ENCODE measurements at places on chromosomes 16 and 17.

DNA sequence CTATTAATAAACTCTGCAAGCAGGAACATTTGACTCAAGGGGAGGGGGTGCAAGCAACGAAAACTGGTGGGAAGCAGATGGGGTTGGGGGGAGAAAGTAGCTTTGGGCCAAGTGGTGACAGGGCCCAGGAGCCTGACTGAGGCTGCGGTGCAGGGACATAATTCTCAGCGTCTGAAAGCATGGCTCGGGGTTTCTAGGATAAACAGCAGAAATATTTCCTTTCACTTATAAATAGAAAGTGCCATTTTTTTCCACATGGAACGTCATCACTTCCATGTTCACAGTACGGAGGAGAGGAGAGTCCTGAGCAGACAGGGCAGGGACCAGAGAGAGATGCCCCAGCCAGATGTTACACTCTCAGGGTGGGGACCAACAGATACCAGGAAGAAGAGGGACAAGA is 197.1 kb downstream of the ZFHX3 start:
- DNase-seq, result no peak

GRCh38 chr16:53605356-53605755 is 98.3 kb downstream of the RPGRIP1L start:
- no peak for DNase-seq

- peak; percentile 70 for DNase-seq
These were observed 25.0 kb downstream of the HOXB1 start for GRCh38 chr17:48505788-48506187.

- DNase-seq, result peak; percentile 80
These were observed 12.1 kb downstream of the TTLL6 start for GRCh38 chr17:48804936-48805411.

- DNase-seq, result peak; percentile 69
These were observed 27.1 kb upstream of the IL21R start for GRCh38 chr16:27374804-27375425.

GRCh38 chr17:42775534-42776098 is 2.4 kb downstream of the VPS25 start:
- no peak for DNase-seq

DNA sequence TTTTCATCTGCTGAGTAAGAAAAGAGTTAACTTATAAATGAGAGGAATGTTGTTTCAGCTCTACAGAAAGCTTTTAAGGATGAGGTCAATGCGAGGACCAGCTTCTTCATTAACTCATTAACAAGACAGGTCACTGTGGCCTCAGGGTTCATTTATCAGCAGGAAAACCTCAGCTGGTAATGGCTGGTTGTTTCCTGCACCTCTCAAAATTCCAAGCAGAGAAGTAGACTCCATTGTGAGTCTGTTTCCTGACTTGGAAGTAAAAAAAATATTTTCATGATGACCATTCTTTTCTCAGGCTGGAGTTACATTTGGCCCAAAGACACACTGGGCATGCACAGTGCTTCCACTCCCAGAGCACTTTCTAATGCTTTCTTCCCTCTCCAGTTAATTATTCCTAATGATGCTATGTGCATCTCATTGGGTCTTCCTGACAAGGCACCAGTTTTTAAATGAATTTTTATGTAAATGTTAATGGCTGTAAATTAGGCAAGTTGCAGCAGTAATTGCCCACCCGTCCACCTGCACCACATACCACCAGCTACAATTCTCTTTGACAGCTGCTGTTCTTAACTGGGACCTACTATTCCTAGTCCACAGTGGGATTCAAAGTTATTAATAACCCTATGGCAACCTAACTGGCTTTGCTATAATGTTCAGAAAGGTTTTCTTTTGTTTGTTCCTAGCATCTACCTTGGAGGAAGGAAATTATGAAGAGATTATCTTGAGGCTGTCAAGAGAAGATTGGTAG is 89.5 kb upstream of the BCAR1 start:
- DNase-seq, result no peak

GRCh38 chr17:44872131-44872768 is 24.6 kb downstream of the HIGD1B start:
- DNase-seq, result no peak

DNA sequence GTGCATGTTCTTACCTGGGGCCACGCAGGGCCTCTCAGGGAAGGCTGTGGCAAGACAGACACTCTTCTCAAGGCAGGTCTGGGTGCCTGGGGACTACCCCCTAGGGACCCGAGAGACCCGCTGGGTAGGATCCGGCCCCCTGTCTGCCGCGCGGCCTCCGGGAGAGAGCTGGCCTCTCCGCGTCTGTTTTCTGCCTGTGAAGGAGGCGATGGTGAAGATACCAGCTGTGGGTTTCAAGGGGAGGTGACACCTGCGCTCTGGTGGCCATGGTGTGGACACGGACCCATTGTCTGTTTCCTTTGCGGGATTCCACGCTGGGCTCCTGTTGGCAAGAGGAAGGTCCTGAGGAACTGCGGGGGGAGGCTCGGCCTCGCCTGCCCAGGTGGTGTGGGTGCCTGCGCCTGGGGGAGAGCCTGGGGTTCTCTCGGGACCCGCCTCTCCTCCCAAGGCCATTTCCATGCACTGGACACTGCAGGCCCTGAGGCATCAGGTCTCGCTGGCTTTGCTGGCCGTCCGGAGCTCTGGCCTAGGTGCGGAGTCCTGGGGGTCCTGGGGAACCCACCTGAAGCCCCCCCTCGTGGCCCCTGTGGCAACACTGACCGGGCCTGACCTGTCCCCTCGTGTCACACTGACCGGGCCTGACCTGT is 12.2 kb upstream of the METRNL start:
- no peak for DNase-seq

DNA sequence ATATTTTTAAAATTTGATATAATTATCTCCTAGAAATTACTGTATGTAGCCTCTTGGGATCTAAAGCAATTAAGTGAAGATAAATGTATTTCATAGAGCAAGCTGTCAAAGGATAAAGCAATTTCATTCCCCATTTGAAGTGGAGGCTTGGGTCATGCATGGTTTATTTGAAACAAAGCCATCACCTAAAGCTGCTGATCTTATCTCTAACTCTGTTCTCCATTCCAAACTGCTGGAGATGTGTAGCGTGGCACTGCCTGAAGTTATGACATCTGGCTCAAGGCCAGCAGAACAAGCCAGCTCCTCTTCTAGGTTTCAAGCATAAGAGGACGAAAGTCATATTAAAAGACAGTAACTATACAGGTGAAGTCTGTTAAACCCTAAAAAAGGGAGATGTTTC is 83.9 kb downstream of the HIC1 start:
- DNase-seq, result no peak

GRCh38 chr16:67346341-67346740 is 19.7 kb downstream of the LRRC36 start:
- no peak for DNase-seq

DNA sequence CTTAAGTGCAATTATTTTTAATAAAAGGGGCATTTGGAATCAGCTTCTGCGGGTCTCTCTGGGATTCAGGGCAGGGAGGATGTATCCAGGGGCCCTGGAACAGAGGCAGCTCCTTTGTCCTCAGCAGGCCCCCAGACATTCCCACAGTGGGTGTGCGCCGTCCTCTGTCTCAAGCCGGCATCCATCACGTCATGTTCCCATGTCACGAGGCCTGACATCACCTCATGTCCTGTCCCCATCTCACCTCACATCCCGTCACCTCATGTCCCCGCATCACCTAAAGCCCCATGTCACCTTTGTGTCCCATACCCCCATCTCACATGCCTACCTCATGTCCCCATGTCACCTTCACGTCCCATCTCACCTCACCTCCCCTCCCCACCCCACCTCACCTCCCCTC is 18.5 kb downstream of the GAA start:
- DNase-seq, result no peak

DNA sequence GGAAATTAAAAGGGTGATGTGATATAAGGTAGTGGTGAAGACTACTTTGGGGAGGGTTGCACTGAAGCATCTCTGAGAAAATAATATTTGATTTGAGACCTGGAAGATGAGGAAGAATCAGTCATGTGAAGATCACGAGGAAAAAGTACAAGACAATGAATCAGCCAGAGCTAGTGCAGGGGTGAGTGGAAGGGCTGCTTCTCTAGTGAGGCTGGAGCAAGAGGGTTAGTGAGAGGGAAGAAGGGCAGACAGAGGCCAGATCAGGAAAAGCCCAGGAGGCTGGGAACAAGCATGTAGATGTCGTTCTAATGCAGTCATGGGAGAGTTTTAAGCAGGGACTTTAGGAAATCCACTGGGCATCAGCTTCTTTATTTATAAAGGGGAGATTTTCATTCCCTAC is 504.2 kb upstream of the SALL1 start:
- no peak for DNase-seq

DNA sequence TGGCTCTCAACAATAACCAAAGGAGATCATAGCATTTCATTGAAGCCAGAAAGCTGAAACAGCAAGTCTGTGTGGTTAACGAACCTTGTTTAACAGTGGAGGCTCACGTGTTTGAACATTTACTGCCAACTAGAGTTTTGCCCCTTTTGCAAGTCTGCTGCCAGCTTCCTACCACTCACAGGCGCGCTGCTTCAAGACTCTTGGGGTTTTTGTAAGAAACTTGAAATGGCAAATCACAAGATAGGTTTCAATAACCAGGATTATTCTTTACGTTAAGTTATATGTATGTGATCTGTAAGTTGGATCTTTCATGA is 1.2 kb downstream of the SNTB2 start:
- peak; percentile 31 for DNase-seq

GRCh38 chr17:28540231-28540630 is 12.2 kb downstream of the UNC119 start:
- no peak for DNase-seq

- DNase-seq, result no peak
These were observed 308.3 kb downstream of the SOX9 start for GRCh38 chr17:72429066-72429638.

DNA sequence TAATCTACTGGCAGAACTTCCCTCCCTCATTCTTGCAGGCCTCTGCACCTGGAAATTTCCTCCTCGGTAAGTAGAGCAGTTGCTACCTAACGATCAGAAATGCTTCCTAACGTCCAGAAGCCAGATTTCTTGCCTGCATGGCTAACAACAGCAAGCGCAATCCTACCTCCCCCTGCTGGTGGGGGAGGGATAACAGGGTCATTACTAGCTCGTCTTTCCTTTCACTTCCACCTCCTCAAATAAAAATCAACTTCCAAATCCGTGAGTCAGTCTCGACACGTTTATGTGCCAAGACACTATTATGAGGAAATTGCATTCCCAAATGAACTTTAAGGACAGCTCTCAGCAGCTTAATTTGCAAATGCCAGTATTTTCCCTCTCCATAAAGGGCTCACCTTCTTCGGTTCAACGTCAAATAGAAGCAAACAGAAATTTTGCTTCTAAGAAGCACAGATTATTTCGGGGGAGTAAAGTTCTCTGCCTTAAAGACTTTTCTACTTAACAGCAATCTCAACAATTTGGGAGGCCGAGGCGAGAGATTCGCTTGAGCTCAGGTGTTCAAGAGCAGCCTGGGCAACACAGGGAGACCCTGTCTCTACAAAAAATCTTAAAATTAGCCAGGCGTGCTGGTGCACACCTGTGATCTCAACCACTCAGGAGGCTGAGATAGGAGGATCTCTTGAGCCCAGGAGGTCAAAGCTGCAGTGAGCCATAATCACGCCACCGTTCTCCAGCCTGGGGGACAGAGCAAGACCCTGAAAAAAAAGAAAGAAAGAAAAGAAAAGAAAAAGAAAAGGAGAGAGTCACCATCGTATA is 188.6 kb upstream of the PSMD7 start:
- DNase-seq, result peak; percentile 50

DNA sequence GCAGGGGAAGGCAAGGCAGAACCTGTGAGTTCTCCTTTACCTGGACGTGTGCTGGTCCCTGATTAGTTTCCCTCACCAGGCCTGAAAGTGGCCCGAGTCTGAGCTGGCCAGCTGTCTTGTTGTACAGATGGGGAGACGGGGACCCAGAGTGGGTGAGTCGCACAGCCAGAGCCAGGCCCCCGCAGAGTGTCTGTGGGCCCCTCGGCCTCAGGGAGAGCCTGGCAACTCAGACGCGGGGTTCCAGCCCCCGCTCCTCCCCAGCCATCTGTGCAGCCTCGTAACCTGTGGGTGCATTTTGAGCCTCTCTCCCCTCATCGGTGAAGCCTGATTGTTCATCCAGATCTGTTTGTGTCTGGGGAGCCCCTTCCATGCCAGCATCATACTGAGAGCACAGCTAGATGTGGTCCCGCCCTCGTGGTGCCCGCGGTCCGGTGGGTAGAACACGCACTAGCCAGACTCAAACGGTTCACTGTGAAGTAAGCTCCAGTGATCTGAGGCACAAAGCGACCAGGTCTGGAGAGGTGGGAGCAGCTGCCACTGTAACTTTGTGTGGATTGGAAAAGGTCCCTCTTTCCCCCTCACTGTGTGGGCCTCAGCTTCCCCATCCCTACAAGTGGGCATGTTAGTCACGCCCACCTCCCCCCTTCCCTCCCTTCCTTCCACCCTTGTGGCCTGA is 6.0 kb upstream of the NDRG4 start:
- DNase-seq, result no peak

- no peak for DNase-seq
These were observed 17.2 kb downstream of the SNTB2 start for GRCh38 chr16:69204172-69204571.

- DNase-seq, result peak; percentile 60
These were observed 15.7 kb downstream of the SLC16A3 start for GRCh38 chr17:82244413-82245133.

- no peak for DNase-seq
These were observed 45.1 kb upstream of the HNF1B start for GRCh38 chr17:37789771-37790541.

DNA sequence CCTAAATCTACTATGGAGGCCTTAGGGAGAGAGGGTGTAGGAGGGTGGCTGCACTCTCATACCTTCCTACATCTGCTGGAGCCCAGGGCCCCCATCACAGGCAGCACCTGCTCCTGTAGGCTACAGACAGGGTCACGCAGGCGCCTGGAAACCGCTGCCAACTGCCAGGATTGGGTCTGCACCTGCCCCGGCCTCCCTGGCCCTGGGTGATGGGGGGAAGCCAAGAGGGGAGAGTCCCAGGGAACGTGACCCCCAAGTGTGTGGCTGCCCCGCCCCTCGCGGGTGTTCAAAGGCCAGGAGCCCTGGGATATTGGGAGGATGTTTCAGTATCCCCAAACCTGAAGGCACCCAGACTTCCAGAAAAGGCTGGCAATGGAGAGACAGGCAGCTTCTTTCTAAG is 5.6 kb upstream of the TEX19 start:
- no peak for DNase-seq

- DNase-seq, result no peak
These were observed 126.0 kb upstream of the CIBAR2 start for GRCh38 chr16:85238233-85238647.

GRCh38 chr17:34357398-34357797 is 1.1 kb downstream of the CCL13 start:
- no peak for DNase-seq

GRCh38 chr17:72971226-72971880 is 121.1 kb downstream of the SLC39A11 start:
- no peak for DNase-seq

All from activated naive CD4-positive, alpha-beta T cell treated with anti-CD3 and anti-CD28 coated beads, Interleukin-2, amount 10 ng/mL, durations not matched to agents 7 days and 5 days (primary cell).